ENCODE measurements at places on chromosomes 5 and 9.

DNA sequence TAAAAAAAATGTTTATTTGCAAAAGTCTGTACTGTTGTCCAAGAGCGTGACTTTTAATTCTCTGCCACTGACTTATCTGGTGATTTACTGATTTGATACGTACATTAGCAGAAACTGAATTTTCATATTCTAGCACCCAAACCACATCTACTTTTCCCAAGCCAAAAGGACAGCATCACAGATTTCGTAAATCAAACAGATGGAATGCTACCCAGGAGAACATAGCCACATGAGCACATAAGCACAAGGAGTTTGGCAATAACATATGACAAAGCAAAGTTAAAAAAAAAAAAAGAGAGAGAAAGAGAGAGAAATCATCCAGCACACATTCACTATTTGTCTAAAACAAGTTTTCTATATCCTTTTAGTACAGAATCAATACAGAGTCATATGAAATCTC, 83.7 kb downstream of the HINT1 start:
- DNase-seq, result no peak

DNA sequence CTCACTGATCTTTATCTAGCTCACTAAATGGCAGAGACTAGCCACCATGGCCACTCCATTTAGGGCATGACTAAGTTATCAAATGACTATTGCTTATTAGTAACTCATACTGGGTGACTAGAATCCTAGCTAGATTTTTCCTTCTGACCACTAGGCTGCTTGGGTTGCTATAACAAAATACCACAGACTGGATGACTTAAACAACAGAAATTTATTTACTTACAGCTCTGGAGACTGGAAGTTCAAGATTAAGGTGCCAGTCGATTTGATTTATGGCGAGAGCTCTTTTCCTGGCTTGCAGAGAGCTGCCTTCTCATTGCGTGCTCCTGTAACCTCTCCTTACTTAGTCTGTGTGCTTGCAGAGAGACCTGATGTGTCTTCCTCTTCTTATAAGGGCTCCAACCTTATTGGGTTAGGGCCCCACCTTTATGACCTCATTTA, 55.0 kb upstream of the APC start:
- DNase-seq, result no peak

- DNase-seq, result no peak
These were observed 202.4 kb downstream of the GLIS3 start for GRCh38 chr9:4097515-4097914.

DNA sequence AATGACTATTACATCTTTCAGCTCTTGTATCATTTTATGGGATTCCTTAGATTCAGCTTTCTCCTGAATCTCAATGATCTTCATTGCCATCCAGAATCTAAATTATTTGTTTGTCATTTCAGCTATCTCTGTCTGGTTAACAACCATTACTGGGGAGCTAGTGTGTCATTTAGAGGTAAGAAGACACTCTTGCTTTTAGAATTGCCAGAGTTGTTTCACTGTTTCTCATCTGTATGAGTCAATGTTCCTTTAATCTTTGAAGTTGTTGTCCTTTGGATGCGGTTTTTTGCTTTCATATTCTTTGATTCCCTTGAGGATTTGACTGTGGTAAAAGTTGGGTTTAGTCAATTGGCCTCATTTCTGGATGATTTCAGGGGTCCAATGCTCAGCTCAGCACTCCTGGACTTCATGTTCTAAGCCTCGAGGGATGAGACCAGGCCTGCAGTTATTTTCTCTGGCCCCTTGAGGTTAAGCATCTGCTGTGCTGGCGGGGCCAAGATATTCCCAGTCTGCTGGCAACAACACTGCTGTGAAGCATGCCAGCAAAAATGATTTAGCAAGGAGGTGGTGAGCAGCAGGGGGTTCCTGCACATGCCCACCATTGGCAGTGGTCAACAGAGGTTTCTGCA, 102.4 kb upstream of the PCSK5 start:
- no peak for DNase-seq

DNA sequence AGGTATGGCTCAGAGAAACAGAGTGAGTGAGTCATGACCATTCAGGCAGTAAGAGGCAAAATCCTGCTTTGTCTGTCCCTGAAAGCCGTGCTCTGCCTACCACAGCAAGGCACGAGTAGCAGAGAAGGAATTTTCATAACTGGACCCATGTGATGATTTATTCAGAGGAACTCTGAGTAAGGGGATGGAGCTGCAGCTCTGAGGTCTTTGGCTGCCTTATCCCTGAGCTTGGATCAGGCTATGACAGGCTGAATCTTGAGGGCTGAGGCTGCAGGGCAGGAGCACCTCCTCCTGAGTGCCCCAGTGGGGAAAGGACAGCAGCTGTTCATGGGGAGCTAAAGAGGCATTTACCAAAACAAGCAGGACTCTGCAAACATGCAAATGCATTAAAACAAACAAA, 183.4 kb downstream of the PAPPA start:
- no peak for DNase-seq

DNA sequence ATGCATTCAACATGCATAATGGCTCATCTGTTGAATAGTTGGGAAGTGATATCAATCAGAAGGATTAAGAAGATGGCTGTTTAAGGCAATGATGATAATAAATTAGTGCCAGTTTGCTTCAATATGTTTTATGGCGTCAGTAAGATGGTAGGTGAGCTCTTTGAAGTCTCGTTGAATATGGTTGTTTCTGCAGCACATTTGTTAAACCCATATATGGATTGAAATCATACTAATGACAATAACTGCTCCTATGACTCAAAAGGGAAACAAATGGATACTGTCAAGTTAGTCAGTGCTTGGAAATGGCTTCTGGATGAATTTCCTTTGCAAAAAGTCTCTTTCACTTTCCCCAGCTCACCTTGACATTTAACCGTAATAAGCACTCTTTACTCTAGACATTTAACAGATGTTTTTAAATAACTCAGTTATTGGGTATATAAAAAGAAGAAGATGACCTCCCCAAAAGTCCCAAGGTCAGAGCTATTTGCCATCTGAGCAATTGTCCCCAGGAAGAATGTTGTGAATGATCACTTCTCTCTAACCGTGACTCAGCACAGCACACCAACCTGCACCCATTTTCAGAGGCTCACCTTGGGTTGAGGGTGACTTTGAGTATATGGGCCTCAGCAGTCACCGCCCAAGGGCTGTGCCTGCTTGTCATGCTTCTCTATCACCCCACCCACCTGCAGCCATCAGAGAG, 133.4 kb downstream of the GRIA1 start:
- DNase-seq, result no peak

- no peak for DNase-seq
These were observed 2.3 kb downstream of the WHRN start for GRCh38 chr9:114503009-114503408.

- DNase-seq, result no peak
These were observed 103.7 kb upstream of the TARS1 start for GRCh38 chr5:33336891-33337636.

- no peak for DNase-seq
These were observed 1.4 kb downstream of the PBX3 start for GRCh38 chr9:125748446-125749099.

GRCh38 chr5:180540050-180540694, 46.0 kb downstream of the CNOT6 start:
- DNase-seq, result no peak

DNA sequence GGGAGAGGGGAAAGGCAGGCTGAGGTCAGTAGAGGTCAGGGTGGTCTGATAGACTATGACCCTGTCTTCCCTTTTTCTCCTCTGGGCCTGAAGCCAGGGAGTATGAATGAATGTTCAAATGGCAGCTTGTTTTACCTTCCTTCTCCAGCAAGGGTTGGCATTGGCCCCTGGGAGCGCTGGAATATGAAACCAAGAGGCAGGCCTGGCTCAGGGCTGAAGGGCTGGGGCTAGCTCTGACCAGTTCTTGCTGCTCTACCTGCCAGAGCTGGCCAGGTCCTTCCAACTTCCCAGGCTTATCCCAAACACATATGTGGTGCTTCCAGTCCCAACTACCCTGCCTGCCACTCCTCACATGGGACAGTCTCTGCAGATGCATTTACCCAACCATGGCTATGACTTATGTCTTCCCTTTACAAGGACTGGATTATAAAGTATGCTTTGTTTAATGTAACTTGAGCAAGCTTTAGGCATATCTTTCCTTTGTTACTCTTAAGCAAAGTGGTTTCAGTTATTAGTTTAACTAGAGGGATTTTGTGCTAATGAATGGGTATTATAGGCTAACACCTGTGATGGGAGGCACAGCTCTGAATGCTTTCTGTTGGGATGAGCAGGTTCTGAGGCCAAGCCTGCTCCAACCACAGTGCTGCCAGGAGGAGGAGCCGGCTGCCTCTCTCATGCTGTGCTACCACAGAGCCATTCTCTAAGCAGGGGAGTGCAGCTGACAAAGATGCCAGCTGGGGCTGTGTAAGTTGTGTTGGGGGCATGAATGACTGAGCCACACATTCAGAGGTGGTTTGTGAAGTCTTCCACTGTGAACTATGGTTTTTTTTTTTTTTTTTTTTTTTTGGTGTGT, 6.1 kb downstream of the CCNI2 start:
- DNase-seq, result peak; percentile 75

- DNase-seq, result no peak
These were observed 110.0 kb downstream of the PAM start for GRCh38 chr5:102865171-102865509.

DNA sequence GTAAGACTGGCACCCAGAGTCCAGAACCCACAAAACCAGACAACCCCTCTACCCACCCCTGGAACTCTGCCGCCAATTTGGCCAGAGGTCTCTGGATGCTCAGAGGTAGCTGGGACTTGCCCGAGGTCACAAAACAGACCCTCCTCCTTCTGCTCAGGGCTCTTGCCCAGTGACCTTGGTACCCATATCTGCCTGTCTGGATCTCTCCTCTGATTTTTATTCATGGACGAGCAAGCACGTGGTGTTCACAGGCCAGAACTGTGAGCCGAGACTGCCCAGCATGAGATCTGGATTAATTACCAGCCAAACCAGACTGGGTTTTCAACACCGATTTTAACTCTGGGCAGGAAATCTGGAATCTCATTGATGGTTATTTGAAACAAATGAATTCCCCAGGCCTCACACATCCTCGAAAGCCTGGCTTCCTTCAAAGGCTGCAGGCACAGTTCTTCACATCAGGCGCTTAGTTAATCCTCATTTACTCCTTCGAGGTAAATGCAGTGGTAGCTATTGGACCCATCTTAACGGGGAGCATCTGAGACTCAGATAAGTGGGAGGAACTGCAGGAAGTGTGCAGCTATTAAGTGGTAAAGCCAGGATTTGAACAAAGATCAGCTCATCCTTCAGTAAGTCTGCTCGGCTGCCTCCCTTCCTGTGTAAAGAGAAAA, 21.4 kb downstream of the COL27A1 start:
- no peak for DNase-seq

GRCh38 chr5:180468732-180469585, 25.2 kb upstream of the CNOT6 start:
- DNase-seq, result no peak

DNA sequence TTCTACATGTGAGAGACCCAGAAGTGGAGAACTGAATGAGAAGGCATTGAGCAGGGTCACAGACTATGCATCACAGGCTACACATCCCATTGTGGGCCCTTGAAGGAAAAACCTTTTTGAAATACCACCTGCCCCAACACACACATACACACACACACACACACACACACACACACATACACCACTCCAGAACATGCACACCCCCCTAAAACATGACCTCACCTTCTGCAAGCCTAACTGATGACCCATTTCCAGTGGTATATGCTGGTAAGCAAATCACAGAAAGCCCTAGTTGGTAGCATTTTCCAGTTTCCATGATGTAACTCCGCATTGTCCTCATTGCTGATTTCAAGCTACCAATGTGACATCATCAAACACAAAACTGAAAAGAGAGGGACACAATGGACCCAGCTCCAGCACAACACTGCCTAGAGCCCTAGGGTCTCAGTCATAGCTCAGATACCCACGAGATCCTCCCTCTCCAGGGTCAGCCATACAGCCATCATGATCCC, 36.4 kb downstream of the THBS4 start:
- no peak for DNase-seq

DNA sequence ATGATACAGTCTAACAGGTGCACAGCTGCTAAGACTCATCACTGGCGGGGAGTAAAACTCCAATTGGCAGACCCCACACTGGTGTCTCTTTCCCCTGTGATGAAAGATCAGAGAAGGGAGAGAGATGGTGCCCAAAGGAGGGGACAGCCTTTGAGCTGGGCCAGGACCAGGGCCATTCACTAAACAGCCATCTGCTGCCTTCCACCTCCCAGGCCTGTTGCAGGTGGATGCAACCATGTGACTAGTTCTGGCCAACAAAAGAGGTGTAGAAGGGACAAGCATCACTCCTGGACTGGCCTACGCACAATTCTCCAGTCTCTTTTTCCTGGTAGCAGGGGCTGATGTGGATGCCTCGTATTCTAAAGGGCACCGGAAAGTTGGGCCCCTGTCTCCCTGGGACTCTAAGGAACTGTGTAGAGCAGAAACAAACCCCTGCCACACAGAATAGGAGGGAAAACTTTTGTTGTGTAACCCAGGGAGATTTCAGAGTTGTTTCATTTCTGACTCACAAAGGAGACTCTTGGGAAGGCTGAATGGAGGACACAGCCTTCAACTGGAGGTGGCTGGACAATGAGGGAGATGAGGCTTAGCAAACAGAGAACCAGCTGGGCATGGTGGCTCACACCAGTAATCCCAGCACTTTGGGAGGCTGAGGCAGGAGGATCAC, 26.9 kb downstream of the TNIP1 start:
- no peak for DNase-seq

GRCh38 chr9:79060766-79061165, 511.0 kb upstream of the TLE4 start:
- no peak for DNase-seq

DNA sequence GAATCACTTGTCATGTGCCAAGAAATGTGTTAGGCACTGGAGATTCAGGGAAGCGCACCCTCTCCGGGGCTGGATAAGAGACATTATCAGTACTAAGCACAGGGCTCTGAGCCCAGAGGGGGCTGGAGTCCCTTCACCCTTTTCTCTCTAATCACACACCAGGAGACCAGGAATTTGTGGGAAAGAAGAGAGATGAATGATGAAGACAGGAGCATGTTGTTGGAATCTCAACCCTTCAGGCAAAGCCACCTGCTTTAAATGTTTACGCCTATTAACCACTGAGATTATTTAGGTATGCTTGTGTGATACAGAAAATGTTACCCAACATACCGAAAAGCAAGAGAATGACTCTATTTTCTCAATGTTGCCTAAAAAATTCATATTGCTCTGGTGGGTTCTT, 119.8 kb downstream of the ENTREP1 start:
- DNase-seq, result no peak

- peak; percentile 8 for DNase-seq
These were observed 15.4 kb upstream of the FANCC start for GRCh38 chr9:95332860-95333259.

DNA sequence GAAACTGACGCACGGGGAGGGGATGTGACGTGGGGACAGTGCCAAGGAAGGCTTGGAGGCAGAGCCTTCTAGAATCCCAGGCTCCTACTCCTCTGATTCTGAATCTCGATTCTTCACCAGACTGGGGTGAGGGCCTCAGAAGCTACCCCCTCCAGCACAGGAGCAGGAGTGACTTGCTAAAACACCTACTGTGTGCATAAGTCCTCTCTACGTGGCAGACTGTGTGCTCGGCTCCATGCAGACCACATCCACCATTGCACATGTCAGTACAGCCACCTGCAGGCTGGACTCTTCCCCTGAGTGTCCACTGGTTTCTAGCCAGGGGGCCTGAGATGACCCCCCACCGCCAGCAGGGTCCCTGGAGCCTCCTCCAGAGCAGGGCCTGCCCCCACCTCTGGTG, 71.2 kb upstream of the SARDH start:
- no peak for DNase-seq
